ENCODE measurements at places on chromosomes 11 and 22. TPM values are rescaled to one million over a fixed set of nuclear protein-coding genes. Genes with fewer than 3 reads are reported as not detected.

- H3K4me3 ChIP-seq: no peak overlapping the region
- no peaks in the 10 kb centered on the region for H3K27me3 ChIP-seq
- no peak for DNase-seq
- no peaks in the 10 kb centered on the region for H3K36me3 ChIP-seq
- H3K27ac ChIP-seq: no peak overlapping the region
Observed at GRCh38 chr11:126597041-126597440, 241.6 kb downstream of the ST3GAL4 start.

DNA sequence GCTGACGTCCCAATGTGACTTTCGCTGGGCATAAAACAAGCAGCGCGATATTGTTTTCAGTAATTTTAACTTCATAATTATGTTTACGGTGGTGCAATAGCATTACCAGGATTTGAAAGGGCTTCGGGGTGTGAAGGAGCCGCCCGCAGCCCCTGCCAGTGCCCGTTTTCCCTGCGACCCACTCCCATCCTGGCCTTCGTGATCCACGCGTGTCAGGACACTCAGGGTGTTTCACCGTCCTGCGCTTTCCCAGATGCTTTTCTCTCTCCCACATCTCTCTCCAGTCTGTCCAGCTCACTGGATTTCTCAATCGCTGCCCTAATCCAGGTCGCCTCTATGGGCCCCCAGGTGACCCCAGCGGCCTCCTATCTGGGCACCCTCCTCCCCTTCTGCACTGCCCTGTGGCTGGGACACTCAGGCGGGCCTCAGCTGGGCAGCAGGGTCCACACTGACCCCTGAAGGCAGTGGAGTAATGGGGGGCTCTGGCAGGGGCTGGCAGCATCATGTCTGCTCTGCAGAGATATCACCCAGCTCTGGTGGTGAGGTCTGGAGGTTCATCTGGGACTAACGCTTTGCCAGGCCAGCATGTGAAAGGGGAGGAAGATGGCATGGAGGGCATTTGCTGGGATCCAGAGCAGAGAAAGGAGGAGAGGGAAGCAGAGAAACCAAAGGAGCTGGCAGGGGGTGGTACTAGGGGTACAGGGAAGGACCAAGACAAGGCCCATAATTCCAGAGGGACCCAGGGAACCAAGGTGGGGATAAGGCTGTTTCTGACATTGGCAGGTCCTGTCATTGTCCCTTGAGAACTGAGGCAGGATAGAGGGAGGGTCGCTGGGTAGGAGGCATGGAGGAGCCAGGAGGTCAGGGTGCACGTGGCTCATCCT lies 622.8 kb downstream of the BRD1 start:
- H3K4me3 ChIP-seq: no peak overlapping the region
- no peaks in the 10 kb centered on the region for H3K4me1 ChIP-seq
- H3K36me3 ChIP-seq: no peaks in the 10 kb centered on the region
- H3K27me3 ChIP-seq: peaks cover 6% of the 10 kb centered on the region
- no peak for DNase-seq

DNA sequence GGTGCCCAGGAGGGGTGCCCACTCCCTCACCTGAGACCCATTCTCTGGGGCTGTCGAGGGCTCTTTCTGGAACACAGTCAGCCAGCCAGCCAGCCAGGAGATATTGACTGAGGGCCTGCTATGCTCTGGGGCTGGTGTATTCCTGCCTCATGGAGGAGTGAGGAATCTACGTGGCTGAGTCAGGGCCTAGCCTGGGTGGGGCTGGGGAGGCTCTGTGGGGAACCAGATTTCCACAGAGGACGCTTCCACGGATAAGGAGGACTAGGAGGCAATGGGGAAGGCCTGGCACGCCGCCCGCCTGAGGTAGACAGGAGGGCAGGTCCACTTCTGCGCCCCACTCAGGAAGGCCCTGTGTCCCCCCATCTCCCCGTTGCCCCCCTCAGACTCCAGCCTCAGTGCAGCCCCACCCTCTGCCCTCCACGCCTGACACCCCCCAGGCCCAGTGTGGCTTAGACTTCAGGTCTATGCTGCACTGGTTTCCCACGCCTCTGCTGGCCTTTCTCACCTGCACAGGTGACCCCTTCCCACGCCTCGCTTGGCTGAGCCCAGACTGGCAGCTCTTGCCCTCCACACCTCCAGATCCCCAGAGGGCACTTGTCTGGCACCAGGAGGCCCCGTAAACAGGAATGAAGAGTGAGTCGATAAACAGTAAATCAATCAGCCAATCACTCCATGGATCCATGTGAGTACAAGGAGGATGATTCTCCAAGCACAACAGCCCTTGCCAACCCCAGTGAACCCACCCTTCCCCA lies 37.5 kb downstream of the MACROD1 start:
- H3K27ac ChIP-seq: no peak overlapping the region
- no peak overlapping the region for H3K4me3 ChIP-seq
- no peaks in the 10 kb centered on the region for H3K36me3 ChIP-seq
- H3K4me1 ChIP-seq: peaks cover 15% of the 10 kb centered on the region

DNA sequence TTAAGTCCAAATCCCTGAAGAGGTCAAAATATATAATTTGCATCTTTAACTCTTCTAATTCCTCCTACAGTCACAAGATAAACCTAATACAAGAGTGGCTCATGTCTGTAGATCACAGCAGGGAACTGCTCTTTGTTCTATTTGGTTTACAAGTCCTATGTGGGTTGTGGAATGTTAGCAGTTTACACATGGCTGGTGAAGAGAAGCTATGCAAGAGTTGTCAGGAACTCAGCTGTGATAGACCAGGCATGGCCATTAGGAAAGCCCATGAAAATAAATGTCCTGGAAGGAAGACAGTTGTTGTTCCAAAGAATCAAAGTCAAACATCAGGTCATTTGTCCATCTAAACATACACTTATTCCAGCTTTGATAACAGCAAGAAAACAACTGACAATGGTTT lies 312.4 kb upstream of the PITPNB start:
- H3K4me3 ChIP-seq: no peak overlapping the region
- no peak for DNase-seq
- H3K36me3 ChIP-seq: no peaks in the 10 kb centered on the region

- no peak overlapping the region for H3K27ac ChIP-seq
- H3K27me3 ChIP-seq: no peaks in the 10 kb centered on the region
- no peak overlapping the region for H3K4me3 ChIP-seq
Observed at GRCh38 chr11:10984250-10984649, 126.4 kb upstream of the ZBED5 start.

DNA sequence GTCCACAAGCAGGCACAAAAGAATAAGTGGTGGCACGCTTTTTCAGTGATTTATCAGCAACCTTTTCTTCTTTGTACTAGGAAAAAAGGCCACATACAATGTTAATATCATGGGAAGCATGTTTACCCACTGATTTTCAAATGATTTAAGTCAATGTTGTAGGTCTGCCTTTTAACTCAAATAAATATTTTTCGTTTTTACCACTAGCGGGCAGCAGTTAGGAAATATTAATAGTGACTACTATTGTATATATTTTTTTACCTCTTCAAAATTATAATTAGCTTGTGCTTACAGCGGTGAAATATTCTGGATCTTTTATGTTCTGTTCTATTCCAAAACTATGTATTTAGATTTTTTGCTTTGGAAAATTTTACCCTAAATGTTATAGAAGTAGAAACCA lies 6.4 kb upstream of the SLC17A6 start:
- H3K4me1 ChIP-seq: no peaks in the 10 kb centered on the region
- DNase-seq: no peak
- no peak overlapping the region for H3K4me3 ChIP-seq
- H3K36me3 ChIP-seq: no peaks in the 10 kb centered on the region
- H3K27me3 ChIP-seq: no peaks in the 10 kb centered on the region

DNA sequence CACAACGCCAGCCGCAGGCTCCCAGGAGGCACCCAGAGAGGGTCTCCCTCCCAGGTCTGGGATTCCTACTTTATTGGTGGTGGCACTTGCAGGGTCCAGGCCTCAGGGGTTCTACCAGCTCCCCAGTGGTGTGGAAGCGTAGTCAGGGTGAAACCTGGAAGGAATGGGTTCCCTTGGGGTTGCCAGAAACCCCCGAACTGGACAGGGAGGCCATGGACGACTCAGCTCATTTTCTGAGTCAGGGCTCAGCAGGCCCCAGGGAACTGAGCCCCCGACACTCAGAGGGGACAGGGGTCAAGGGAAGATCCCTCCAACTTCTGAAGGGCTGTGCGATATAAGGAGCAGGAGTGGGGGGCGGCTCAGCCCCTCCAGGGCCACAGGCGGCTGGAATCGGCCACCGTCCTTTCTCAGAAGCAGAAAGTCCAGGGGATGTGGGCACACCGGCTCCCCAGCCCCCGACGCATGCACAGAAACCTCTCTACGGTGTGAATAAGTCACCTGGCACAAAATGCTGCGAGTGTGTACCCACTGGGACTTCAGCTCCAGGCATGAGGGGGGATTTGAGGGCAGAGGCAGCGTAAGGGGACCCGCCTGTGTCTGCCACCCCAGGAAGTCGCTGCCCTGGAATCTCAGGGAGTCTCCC lies 25.1 kb downstream of the MRGPRG start:
- no peak for DNase-seq
- no peaks in the 10 kb centered on the region for H3K36me3 ChIP-seq
- H3K4me1 ChIP-seq: no peaks in the 10 kb centered on the region

GRCh38 chr11:57348636-57349313 lies 10.6 kb downstream of the P2RX3 start:
- H3K4me1 ChIP-seq: peaks cover 13% of the 10 kb centered on the region
- H3K4me3 ChIP-seq: no peak overlapping the region
- DNase-seq: no peak
- H3K27me3 ChIP-seq: no peaks in the 10 kb centered on the region

DNA sequence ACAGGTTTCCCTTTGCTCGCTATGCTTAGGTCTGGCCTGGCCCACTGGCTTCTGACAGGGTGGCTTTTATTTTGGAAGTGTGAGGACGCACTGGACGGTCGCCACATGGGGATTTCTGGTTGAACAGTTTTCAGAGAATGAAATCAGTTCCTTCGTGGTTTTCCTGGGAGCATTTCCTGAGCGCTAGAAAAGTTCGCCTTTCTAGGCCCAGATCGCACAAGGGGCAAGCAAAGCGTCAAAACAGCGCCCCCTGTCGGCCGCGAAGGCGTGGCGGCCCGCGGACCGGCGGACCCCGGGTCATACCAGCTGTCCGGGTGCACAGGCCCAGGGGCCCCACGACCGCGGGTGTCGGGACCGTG lies 12.7 kb upstream of the CYP2R1 start:
- no peaks in the 10 kb centered on the region for H3K27me3 ChIP-seq
- H3K36me3 ChIP-seq: no peaks in the 10 kb centered on the region
- peak overlapping the region; percentile 61 for H3K4me3 ChIP-seq
- H3K27ac ChIP-seq: peak overlapping the region; percentile 49
- peak; percentile 78 for DNase-seq

- H3K36me3 ChIP-seq: no peaks in the 10 kb centered on the region
- DNase-seq: no peak
- H3K27ac ChIP-seq: no peak overlapping the region
Observed at GRCh38 chr11:11211186-11211585, 141.9 kb downstream of the CSNK2A3 start.

GRCh38 chr22:26054841-26055605 lies 114.2 kb upstream of the SEZ6L start:
- no peaks in the 10 kb centered on the region for H3K36me3 ChIP-seq
- no peaks in the 10 kb centered on the region for H3K4me1 ChIP-seq
- H3K27ac ChIP-seq: no peak overlapping the region
- DNase-seq: no peak
- no peak overlapping the region for H3K4me3 ChIP-seq
- no peaks in the 10 kb centered on the region for H3K27me3 ChIP-seq

DNA sequence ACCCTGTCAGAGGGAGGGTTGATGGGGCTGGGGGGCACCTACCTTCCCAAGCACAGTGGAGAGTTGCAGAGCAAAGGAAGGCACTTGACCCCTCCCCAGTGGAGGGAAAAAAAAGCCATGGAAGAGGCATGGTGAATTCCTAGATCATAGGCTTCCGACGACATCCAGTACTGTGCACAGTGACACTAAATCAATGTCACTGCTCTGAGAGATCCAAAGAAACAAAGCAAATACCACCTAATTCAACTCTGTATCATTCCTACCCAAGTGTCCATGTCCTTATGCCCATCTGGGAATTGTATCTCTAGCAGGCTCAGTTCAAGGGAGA lies 344.2 kb upstream of the NCAM1 start:
- no peaks in the 10 kb centered on the region for H3K27me3 ChIP-seq
- DNase-seq: no peak
- no peak overlapping the region for H3K4me3 ChIP-seq
- no peaks in the 10 kb centered on the region for H3K4me1 ChIP-seq

GRCh38 chr11:104881117-104881794 lies 17.0 kb downstream of the CASP12 start:
- H3K27ac ChIP-seq: no peak overlapping the region
- H3K4me3 ChIP-seq: no peak overlapping the region
- no peak for DNase-seq
- no peaks in the 10 kb centered on the region for H3K27me3 ChIP-seq

- peaks cover 41% of the 10 kb centered on the region for H3K4me1 ChIP-seq
- DNase-seq: peak; percentile 68
- peak overlapping the region; percentile 72 for H3K4me3 ChIP-seq
- no peaks in the 10 kb centered on the region for H3K27me3 ChIP-seq
Observed at GRCh38 chr11:64226507-64227051, 505 bp downstream of the NUDT22 start.

DNA sequence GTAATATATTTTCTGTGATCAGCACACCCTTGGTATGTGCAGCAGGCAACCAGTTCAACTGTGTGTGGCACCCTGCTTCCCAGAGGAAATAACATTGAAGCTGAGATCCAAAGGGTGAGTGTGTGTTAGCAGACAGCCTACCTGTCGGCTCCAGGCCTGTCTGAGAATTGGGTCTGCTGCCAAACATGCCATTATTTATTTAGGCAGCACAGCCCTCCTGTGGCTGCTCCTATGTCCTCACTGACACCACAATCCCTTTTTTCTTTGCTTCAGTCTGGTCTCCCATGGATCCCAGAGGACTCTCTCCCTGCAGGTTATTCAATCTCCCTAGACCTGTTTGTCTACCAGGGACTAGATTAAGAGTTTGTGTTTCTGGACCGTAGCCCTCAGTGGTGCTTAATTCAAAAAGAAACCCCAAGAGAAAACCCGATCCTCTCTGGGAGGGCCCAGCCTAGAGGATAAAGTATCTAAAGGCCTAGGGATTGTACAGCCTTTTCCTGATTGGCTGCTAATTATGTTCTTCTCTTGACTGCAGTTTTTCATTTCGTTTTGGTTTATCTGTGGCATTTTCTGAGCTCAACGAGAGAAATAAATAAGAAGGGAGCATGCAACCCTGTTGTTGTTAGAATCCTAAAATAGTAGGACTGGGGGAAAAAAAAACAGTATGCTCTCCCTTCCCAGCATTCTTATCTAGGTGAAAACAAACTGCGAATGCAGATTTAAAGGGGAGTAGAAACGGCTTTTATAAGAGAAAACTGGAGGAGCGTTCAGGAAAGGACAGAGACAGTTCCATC lies 24.1 kb downstream of the KCNE3 start:
- peak; percentile 63 for DNase-seq
- peak overlapping the region; percentile 10 for H3K27ac ChIP-seq
- H3K36me3 ChIP-seq: no peaks in the 10 kb centered on the region
- no peaks in the 10 kb centered on the region for H3K27me3 ChIP-seq

CHRNA10 gene
- total RNA-seq: 1.0 TPM

HEPN1 gene
- total RNA-seq: not detected

FIBP gene
- total RNA-seq: 25.4 TPM

FGF19 gene
- total RNA-seq: not detected

MYRF gene
- 6.4 TPM for total RNA-seq

DGCR6 gene
- total RNA-seq: 2.5 TPM
